Mesenteric fat pad (tissue), 1 donor: ENCODE measurements at places on chromosomes 3 and 15. TPM values are rescaled to one million over a fixed set of nuclear protein-coding genes. Genes with fewer than 3 reads are reported as not detected.

DLL4 gene
- 15.2 TPM for total RNA-seq

P2RY14 gene
- 1.4 TPM for total RNA-seq

TNIK gene
- 3.7 TPM for total RNA-seq

DNA sequence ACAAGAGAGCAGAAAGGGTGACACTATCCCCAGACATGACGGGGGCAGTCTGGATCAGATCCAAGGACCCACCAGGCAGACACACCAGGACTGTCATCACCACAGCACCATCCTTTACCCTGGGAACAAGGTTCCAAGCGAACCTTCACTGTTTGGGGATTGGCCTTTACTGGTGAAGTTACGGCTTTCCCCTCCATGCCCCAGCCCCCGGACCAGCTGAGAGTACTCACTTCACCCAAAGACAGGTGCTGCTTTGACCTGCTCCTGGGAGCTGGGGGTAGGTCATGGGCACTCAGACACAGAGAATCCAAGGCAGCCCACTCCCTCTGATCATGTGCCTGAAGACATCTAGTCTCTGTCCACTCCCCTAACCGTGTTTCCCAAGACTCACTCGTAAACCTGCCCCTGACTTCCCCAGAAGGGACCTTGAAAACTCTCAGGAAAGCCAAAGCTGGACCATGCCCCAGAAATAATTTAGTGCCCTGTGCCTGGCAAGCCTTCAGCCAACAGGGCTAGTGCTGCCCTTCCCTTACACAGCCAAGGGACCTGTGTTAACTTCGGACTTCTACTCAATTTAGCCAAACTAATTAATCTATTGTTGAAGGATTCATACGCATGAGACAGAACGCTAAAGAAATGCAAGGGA, 2.8 kb downstream of the RRP9 start:
- peak; percentile 55 for DNase-seq

GASK1A gene
- total RNA-seq = 11.9 TPM

SLC28A2 gene
- not detected for total RNA-seq

DNA sequence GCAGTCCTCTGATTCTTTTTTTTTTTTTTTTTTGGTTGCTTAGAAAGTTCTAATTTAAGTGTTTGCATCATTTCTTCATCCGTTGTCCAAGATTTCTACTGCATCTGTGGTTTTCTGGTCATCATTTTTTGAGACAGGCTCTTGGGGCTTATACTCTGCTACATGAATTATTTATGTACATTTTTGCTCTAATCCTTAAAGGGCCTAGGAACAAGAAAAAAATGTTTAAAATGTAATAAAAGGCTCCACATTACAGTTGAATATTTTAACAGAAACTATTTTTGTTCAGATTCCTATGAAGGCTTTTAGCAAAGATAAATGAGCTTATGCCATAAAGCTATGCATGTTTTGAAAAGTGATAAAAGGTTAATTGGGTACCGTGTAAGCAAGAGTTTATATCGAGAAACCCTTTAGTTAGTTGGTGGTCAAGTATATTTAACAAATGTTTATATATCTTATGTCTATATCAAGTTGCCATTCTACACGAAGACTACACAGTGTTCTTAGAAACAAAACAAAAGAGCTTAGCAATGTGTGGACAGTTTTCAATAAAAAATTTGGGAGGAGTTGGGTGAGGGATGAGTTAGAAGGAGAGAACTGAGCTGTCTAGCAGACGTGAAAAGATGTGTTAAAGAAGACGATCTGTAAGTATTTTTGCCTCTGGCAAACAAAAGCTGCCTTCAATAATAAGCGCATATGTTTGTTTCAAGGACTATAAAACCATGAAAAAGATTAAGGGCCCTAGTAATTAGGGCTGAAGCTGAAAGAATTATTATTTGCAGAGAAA, 563.6 kb upstream of the NAALADL2 start:
- no peak for DNase-seq

DNA sequence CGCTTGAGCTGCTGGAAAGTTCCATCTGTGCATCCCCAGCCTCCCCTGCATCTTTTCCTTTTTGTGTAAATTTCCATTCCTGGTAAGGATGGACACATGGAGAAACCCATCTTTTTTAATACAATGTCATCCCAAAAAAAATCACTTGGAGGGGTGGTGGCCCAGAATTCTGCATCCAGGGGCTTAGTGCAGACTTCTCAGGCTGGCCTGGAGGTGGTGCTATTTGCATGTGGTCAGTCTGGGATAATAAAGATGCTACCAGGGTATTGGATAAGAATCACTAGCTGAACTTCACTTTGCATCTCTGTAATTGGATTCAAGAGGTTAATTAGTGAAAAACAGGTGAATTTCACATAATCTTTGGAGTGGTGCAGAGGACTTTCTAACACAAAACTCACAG, 1.8 kb upstream of the ZSCAN2 start:
- peak; percentile 16 for DNase-seq

DNA sequence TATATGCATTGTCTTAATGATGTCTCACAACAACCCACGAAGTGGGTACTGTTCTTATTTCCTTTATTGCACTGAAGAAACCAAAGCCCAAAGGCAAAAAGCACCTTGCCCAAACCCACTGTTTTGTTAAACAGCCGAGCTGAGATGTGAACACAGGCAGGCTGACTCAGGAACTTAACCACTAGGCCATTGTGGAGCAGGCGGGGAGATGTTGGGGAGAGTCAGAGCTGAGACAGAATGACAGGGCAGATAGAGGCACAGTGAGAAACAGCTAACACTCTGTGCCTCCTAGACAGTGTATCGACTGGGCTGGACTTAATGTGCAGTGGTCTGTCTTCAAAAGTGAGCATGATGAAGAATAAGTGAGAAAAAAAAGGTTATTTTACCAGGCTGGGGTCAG, 56.5 kb downstream of the RPLP1 start:
- no peak for DNase-seq

CYP19A1 gene
- total RNA-seq = 8.0 TPM

ZNF385D gene
- total RNA-seq = 18.5 TPM

THSD4 gene
- total RNA-seq = 5.1 TPM

GRCh38 chr3:53074366-53074696, 28.5 kb upstream of the SFMBT1 start:
- DNase-seq = peak; percentile 72

DNA sequence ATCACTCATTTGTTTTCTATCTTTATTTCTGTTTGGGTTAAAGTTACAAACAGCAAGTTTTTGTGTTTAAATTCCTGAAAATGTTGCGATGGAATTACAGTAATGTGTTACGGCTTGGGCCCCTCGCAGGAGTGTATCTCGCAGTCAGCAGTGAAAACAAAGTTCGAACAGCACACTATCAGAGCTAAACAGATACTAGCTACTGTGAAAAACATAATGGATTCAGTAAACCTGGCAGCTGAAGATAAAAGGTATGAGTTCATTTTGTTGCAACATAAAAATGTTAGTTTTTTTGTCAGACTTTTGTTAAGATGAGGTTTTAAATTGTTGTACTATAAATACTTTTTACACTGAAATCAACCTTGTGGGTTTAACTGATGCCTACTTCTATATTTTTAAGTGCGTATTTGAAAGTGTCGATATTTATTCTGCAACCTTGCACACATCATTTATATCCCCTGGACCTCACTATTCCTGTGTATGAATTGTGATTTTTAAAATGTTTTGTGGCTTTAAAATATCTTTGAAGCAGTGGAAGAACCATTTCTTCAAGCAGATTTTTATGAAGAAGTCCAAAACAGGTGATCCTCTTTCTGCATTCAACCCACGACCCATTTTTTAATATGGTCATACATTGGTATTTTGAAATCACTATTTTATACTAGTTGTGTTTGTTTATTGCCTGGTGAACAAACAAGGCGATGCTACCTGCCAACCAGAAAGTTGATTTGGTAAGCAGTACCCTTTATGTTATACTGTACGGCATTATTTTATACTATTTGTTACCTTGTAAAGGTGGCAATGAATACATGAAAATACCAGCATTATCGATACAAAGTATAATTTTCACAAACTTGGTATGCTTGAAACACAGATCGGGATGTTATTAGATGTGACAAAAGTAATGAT, 27.8 kb downstream of the MFN1 start:
- no peak for DNase-seq

TMEM108 gene
- total RNA-seq = 1.5 TPM

DNA sequence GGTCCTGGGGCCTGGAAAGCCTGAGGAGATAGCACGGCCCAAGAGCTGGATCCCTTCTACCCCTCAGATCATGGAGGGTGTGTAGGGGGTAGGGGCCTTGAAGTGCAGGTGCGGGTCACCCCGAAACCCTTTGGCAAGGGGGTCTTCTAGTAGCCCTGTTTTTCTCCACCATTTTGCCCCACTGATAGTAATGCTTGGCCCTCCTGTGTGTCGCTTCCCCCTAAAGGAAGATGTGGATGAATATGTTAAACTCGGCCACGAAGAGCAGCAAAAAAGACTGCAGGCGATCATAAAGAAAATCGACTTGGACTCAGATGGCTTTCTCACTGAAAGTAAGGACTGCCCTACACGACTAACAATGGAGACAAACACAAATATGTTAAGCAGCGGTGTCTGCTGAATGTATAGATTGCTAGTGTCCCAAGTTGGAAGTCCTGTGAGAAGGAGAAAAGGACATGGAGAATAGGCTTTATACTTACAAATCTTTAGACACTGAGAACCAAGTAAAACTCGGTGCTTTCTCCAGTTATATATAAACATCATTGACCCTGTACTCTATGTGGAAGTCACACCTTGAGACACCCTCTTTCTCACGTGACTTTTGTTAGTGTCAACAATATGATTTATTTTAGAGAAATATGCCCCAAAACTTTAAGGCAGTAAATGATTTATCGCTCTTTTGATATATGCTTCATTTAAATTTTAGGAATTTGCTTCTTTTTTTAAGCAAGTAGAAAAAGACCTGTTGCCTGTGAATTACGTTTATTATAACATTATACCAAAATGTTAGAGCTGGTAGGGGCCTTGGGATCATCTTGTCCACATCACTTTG, 802 bp downstream of the RCN2 start:
- no peak for DNase-seq

GRCh38 chr3:74523811-74524210, 90.6 kb downstream of the CNTN3 start:
- no peak for DNase-seq

GATA2 gene
- 15.4 TPM for total RNA-seq

DNA sequence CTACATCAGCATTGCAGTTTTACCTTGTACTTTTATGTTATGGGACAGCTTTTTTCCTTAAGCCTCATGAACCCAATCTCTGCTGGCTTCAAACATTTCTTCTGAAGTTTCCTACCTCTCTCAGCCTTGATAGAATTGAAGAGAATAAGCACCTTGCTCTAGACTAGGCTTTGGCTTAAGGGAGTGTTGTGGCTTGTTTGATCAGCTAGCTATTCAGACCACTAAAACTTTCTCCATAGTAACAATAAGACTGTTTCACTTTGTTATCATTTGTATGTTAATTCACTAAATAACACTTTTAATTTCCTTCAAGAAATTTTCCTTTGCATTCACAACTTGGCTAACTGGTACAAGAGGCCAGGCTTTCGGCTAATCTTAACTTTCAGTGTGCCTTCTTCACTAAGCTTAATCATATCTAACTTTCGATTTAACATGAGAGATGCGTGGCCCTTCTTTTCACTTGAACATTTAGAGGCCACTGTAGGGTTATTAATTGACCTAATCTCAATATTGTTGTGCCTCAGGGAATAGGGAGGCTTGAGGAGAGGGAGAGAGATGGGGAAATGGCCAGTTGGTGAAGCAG, 8.1 kb upstream of the TIGIT start:
- no peak for DNase-seq

LRRC2 gene
- 2.1 TPM for total RNA-seq

DNA sequence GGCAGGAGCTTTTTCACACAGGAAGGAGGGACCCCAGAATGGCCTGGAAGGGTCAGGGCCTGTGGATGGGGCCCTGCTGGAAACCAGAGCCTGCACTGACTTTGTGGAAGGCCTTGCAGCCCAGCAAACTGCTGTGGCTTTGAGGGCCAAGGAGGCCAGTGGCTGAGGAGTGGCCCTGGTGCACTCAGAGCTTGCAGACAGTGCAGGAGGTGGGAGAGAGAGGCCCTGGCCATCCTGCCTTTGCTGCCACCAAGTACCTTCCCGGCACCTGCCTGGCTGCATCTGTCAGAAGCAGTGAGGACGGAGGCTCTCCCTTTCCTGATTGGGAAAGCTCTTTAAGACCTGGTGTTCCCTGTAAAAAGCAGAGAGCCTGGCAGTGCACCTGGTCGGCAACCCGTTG, 6.4 kb downstream of the PSTPIP1 start:
- DNase-seq = no peak

DNAH12 gene
- 0.06 TPM for total RNA-seq

CACNA1D gene
- total RNA-seq = 0.45 TPM

- no peak for DNase-seq
Observed at GRCh38 chr3:17535274-17535673, 207.2 kb downstream of the TBC1D5 start.

DNA sequence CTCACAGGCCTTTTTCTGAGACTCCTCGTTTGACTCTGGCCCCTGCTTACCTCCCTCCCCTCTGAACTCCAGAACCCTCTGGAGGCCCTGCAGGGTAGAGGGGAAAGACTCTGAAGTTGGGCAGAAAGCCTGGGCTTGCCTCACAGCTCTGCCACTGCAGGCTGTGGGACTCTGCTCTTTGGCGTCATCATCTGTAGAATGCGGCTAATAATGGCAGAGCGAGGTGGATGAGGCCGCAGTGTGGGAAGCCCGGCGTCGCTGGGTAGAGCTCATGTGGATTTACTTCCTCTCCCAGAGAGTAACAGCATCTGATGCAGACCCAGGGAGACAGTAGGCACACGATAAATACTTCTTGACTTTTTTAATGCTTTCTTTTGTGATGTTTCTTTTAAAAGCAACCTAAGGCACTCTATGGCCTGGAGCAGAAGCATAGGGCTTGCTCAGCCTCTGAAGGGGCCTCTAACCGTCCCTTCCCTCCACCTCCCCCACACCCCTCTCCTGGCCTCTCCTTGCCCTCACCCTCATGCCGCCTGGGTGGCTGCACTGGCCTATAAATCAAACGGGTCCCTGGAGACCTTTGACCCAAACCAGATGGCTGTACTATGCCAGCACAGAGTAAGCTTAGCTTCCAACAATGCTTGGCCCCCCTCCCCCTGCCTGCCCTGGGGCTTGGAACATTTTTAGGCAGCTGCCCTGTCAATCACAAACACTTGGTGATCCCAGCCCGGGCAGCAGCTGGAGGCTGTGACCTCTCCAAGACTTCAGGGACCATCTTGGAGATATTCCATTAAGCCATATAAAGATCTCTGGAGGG, 32.9 kb downstream of the SPSB4 start:
- DNase-seq = no peak

DNA sequence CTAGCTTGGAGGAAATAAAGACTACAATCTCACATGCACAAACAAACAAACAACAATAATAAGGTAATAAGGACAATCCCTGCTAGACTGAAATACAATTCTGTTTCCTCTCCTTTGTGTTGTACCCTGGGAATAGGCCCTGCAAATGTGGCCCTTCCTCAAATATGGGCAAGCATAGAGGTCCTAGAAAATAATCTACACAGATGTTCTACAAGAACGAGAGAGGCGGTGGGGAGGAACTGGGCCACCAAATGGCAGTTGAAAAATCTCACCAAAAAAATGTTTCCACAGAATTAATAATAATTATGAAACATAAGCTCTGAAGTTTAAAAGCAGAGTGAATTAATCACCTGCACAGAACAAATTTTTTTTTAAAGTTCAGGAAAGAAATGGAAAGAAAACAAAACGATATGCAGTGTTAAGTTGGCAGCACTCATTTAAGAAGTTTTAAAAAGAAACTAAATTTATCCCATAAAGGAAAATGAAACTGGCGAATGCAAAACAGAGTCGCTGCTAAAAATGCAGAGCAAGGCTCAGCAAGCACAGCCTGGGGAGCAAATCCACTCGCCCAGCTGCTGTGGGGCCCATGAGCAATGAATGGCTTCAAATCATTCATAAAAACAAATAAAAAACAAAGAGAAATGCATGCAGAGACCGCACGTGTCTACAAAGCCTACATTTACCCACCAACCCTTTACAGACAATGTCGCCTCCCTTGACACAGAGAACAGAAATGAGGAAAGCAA, 475.4 kb downstream of the OCA2 start:
- no peak for DNase-seq
